Brain (organoid and tissue), 16 donors: ENCODE measurements at places on chromosomes 3 and 15.

DNA sequence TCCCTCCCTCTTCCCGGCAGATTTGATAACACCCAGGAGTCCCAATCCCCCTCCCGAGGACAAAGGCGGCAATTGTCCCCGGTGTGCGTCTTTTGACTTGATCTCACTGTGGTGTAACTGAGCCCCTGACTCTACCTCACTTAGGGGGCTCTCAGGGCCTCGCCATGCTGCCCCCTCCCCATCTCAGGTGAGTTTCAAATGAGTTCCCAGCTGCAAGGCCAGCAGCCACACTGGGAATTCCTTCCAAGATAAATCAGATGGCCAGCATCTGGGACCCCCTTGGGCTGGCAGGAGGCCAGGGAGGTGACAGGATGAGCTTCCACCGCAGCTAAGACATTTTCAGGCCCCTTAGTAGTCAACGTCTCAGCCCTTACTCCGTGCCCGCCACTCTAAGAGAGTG lies 35.0 kb downstream of the WNT7A start:
- DNase-seq = no peak

- no peak for DNase-seq
Measured at GRCh38 chr3:155560594-155560993, 184.3 kb downstream of the PLCH1 start.

GRCh38 chr3:177629276-177629675 lies 432.0 kb upstream of the TBL1XR1 start:
- DNase-seq = no peak

DNA sequence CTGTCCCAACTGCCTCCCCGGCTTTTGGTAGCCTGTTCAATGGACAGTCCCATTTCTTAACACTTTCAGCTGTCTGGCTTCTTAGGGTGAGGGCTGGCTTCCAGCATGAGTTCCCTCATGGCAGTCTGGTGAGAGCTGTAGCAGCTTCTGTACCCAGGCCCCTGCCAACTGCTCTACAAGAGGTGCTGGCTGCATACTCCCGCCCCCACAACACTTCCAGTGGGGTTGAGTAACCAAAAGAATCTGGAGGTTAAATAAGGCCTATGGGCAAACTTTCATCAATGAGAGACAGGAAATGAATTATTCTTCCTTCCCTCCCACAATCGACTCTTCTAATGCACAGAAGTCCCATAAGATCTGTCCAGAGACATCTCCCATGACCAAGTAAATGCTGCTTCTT lies 145.0 kb downstream of the NEK10 start:
- no peak for DNase-seq

DNA sequence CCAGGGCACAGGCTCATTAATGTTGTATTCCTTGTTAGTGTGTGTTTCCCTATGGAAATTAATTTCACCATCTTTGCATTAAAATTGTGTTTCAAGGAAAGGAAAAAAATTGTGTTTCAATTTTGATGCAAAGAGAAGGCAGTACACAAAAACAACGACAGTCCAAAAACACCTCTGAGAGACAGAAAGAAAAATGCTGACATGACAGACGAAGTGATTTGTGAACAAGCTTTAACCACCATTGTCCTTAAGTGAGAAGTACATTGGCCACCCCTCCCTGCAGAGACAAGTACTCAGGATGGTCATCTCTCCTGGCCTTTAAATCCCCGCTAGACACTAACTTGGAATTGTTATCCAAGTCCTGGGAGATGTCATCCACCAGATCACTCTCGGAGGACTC lies 50.2 kb upstream of the MTMR10 start:
- DNase-seq = no peak

DNA sequence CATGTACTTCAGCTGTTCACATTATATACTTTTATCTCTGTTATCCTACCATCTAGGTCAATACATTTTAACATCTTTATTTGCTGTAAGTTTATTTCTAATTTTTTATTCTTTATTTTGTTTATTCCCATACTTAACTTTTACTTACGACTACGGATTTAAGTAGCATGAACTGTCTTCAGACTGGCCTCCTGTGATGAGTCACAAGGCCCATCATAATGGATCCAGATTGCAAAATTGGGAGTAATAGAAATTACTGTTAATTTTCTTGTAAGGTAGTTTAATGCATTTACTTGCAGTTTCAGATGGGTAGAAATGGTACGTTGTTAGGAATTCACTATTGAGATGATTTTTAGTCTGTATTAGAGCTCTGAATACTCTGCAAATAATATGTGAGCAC lies 45.9 kb downstream of the PPARG start:
- DNase-seq = no peak

GRCh38 chr3:11447584-11448200 lies 175.5 kb downstream of the ATG7 start:
- DNase-seq = no peak

GRCh38 chr3:133812872-133813271 lies 7.3 kb downstream of the SRPRB start:
- no peak for DNase-seq

DNA sequence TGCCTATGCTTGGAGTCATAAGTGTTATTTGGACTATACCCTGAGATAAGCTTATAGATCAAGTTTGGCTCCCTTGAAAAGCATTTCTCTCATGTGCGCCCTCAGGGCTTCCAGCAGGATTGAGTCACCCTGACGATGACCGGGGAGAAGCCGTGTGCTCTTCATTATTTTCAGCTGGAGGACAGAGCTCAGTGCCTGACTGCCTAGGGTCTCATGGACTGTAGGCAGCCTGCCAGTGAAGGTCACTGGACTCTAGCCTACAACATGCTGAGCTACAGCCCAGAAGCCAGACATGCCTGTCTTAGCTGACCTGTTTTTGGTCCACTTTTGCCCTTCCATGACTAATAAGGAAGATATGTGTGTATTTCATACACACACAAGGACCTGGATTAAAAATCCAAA lies 31.6 kb upstream of the NUDT16 start:
- no peak for DNase-seq

- no peak for DNase-seq
Measured at GRCh38 chr3:197756704-197757103, 7.0 kb downstream of the FYTTD1 start.

GRCh38 chr3:195208183-195208582 lies 62.8 kb downstream of the XXYLT1 start:
- DNase-seq = no peak

- DNase-seq = no peak
Measured at GRCh38 chr3:126784254-126784653, 80.2 kb downstream of the CHCHD6 start.

DNA sequence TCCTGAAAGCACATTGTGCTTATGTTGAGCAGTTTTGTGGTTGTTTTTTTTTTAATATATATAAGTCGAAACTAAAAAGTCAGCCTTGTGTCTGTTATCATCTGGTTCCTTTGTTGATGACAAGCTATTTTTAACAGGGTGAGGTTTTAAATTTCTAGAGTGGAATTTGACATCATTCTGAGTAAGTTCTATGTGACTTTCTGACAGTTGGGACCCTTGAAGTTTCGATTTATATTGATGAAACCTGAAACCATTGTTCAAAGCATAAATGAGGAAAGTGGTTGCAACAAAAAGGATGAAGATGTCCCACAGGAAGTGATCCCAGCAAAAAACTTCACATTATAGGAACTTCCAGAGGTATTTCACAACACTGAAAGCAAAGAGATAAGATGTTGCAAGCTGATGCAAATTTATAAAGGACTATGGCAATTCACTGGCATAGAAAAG lies 94.0 kb downstream of the CYP19A1 start:
- no peak for DNase-seq
